SW 1271 (cell line): ENCODE measurements at places on chromosomes 3 and 15.

DNA sequence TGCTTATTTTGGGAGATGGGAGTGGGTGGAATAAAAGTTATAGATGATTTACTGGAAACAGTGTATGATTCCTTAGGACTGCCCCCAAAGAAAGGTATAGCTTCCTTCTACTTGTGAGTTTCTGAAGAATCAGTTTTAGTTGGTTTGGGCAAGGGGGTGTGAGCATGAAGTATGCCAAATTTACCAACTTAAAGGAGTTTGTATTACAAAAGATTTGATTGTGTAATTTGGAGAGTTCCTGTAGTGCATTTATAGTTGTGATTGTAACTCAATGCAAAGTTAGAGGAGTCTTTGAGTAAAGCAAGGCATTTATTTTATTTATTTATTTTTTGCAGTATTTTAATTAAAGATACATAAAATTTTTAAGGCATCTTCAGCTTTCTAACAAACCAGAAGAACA, 42.8 kb downstream of the TSC22D2 start:
- DNase-seq: no peak

GRCh38 chr15:78909791-78910228, 35.0 kb downstream of the CTSH start:
- peak; percentile 22 for DNase-seq

DNA sequence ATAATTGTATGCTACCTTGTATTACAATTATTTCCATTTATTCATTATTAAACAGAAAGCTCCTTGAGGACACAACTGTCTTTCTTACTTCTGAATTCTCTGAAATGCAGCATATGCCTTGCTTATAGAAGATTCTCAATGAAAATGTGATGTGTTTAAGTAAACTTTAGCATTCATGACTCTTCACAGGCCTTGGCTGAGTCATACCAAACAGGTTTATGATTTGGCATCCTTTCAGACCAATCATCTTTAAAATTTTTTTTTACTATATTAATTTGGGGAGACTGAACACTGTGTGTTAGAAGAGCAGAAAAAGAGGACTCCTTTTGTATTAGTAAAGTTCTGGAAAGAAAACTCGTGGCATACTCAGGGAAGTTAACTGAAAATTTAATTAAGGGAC, 6.4 kb upstream of the GALK2 start:
- DNase-seq: no peak

DNA sequence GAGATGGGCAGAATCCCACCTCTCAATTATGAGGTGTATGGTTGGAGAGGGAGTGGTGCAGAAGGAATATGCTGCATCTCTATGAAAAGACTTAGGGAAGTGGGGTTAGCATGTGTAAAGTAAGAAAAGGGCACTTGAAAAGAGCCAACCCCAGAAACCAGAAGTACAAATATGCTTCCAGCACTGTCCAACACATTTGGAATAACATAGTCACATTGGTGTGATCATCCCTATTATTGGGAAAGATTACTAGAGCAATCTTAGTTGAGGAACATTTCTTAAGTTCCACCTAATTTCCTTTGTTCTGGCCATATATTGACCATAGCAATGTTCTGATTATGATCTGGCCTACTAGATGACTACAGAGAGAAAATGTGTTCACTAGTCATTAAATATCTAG, 34.3 kb downstream of the HMG20A start:
- DNase-seq: no peak

- no peak for DNase-seq
Measured at GRCh38 chr15:95394186-95395067, 936.1 kb upstream of the NR2F2 start.

GRCh38 chr3:77456906-77457305, 417.0 kb downstream of the ROBO2 start:
- no peak for DNase-seq

DNA sequence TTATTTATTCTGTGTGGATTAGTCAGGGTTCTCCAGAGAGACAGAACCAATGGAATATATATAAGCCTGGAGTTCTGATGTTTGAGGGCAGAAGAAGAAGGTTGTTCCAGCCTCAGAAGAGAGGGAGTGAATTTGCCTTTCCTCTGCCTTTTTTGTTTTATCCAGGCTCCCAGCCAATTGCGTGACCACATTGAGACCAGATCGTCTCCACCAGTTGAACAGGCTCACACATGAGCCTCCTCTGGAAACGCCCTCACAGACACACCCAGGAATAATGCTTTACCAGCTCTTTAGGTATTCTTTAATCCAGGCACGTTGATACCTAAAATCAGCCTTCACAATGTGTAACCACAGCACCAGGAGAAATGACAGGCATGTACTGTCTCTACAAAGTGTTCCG, 923.1 kb downstream of the TBL1XR1 start:
- no peak for DNase-seq

- DNase-seq: no peak
Measured at GRCh38 chr3:33612607-33613006, 105.4 kb downstream of the CLASP2 start.

GRCh38 chr3:25103391-25103790, 324.7 kb upstream of the RARB start:
- no peak for DNase-seq

DNA sequence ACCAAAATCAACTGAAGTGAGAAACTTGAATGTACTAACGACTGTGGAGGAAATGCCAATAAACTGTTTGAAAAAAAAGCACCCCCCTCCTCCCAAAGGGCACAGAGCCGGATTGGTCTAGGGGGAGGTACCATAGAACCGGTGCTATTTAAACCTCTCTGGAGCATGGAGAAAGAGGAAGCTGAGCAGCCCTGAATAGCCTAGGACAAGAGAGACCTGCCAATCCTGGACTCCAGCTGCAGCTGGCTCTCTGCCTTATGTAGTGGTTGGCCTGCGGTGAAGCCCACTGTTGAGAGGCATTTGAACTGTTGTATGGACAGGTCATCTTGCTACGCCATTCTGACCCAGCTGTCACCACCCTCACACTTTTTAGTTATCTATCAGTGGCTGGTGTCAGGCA, 1.5 kb upstream of the SH3GL3 start:
- no peak for DNase-seq

GRCh38 chr15:48865370-48866079, 12.4 kb upstream of the EID1 start:
- no peak for DNase-seq

- DNase-seq: no peak
Measured at GRCh38 chr3:140455521-140456214, 222.2 kb upstream of the TRIM42 start.

DNA sequence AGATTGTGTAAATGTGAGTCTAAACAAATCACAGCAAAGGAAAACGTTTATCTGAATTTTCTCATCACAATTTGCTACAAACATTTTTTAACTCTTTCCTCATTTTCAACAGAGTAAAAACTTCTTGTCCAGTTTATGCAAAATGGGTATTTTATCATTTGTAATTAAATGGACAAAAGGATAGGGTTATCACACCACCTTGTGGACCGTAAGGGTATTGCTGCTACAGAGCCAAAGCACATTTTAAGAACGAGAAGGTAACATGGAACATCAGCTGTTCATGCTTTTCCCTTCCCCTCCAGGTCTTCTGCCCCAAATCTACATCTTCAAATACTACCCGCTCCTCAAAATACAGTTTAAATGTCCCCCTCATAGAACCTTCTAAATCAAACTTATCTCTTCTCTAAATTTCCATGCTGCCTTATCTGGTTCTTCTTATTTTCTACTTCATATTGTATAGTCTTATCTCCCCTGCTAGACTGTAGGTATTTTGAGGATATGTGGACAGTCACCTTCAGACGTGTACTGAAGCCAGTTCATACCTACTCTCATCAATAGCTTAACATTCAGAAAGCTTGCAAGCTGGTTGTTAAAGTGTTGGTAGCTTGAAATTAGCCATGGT, 12.8 kb upstream of the SETMAR start:
- peak; percentile 39 for DNase-seq

DNA sequence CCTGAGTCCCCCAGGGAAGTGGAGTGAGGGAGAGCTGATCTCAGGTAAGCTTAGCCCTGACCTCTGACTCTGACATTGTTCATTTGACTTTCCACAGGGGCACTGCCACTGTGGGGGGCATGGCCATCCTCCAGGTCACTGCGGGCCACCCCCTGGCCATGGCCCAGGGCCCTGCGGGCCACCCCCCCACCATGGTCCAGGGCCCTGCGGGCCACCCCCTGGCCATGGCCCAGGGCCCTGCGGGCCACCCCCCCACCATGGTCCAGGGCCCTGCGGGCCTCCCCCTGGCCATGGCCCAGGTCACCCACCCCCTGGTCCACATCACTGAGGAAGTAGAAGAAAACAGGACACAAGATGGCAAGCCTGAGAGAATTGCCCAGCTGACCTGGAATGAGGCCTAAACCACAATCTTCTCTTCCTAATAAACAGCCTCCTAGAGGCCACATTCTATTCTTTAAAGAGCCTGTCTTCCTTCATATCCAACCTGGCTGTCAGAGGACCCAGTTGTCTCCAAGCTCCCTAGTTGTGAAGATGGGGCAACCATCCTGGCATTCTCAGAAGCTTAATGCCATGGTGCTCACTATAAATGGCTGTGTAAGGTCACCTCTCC, 1.9 kb upstream of the DISP2 start:
- no peak for DNase-seq

GRCh38 chr3:171088496-171088895, 62.0 kb upstream of the SLC2A2 start:
- no peak for DNase-seq

- no peak for DNase-seq
Measured at GRCh38 chr15:74429781-74430400, 3.9 kb downstream of the SEMA7A start.

GRCh38 chr3:127560051-127560787, 30.3 kb downstream of the TPRA1 start:
- DNase-seq: no peak

- no peak for DNase-seq
Measured at GRCh38 chr3:89565098-89565497, 457.7 kb downstream of the EPHA3 start.

DNA sequence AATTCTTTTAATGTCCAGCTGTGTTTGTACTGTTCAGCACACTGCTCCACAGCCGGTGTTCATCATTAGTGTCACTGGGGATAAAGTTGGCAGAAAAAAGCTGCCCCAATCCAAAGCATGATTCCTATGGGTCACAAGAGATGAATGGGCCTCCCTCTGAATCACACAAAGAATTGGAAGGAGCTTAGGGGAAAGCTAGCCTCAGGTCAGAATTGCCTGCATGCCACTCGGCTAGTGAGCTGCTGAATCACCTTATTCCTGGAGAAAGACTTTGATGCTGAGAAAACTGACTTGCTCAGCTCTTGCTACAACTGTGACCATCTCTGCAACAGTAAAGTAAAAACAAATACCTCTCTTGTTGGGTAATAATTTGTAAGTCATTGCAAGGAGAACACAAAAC, 3.5 kb downstream of the CCK start:
- peak; percentile 29 for DNase-seq
